ENCODE measurements at places on chromosomes 2 and 18. TPM values are rescaled to one million over a fixed set of nuclear protein-coding genes. Genes with fewer than 3 reads are reported as not detected.

DNA sequence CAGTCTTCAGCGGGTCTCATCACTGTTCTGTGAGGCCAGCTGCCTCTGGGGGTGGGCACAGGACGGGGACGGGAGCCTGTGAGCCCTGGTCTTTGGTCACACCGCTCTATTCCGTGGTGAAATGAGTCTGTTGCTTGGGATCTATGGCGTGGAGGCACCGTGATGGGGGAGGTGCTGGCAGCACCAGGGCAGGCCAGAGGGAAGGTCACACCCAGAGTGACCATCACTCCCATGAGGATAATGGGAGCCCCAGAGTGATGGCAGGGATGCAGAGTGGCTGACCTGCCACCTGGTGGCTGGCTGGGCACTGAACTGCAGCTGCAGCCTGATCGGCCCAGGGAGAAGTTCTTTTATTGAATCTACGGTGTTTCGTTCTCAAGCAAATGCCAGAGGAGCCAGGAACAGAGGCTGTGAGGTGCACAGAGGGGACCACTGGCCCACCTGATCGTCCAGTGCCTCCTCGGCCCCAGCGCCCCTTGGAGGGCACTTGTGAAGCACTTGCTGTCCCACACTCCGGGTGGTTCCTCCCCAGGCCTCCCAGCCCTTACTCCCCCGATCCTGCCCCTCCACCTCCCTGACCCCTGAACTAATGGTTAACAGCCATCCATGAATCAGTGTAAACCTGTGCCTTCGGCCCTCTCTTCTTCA lies 17.9 kb downstream of the KCNIP3 start:
- DNase-seq = no peak

Gene DYNAP
- total RNA-seq = not detected

GRCh38 chr2:214203214-214203613 lies 207.6 kb upstream of the VWC2L start:
- no peak for DNase-seq

Gene CAD
- total RNA-seq = 13.1 TPM

DNA sequence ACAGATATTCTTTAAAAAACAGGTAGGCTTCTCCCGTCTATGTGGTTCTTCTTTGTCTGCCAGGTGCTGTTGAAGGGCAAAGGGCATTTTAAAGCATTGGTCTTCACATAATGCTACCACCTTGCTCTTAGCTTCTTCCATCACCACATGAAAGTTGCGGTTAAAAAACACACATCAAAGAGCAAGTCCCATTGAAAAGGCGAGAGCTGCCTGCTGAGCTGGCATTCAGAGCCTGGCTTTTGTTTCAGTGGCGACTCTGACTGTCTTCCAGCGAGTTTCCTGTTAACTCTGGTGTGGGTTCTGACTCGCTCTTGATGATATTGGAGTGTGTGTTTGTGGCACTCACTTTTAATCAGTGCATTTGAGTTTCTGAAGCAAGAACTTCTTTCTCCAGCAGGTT lies 624.9 kb upstream of the FANCL start:
- no peak for DNase-seq

Gene PECR
- 10.2 TPM for total RNA-seq

- DNase-seq = no peak
These were observed 8.9 kb upstream of the PCBP1 start for GRCh38 chr2:70078384-70078783.

- no peak for DNase-seq
These were observed 838.1 kb upstream of the ACVR2A start for GRCh38 chr2:147006736-147007141.

- DNase-seq = no peak
These were observed 492.5 kb upstream of the POU3F3 start for GRCh38 chr2:104361414-104361813.

DNA sequence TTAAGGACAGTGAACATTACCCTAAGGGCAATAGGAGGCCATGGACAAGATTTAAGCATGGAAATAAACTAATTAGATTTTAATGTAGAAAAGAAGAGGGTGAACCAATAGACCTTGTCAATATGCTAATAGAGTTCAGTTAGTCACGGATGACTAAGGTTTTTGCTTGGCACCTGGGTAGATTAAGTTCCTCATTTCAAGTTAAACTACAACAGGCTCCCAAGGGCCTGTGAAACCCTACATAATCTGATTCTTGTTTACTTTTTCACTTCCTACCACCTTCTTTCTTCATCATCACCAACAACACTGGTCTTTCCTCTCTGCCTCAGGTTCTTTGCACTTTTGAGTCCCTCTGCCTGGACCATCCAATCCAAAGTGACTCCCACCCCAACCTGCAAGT lies 14.8 kb downstream of the SP110 start:
- no peak for DNase-seq

GRCh38 chr2:216920937-216921456 lies 61.1 kb upstream of the TNP1 start:
- DNase-seq = no peak

DNA sequence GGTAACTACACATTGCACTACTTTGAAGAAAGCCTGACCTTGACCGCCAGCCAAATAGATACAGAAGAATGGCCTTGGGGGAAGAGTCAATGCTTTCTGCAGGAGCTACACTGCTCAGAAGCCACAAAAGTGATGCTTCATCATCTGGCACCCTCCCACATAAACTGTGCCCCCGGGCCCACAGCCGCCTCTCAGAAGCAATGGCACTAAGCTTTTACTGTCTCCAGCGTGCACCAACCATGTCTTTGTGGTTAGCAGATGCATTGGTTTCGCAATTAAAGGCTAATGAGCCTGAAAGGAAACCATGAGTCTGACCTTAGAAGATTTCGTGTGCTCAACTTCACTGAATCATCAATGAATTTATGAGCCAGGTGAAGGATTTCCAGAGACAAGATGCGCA lies 209.4 kb upstream of the TRIB2 start:
- DNase-seq = no peak

DNA sequence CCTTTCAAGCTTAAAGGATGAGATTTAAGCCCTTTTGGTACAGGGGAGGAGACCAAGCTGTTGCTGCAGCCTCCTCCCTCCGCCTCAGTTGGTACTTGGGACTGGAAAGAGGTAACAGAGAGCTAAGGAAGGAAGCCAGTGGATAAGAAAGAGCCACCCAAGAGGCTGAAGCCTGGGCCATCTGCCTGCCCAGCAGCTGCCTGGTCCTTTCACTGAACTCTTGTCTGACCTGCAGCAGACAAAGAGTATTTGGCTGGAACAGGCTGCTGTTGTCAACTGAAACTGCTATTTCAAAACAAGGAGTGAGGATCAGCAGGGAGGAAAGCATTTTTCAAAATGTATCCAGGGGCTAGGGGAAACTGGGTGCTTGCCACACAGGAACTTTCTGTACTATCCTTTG lies 30.3 kb downstream of the TNS1 start:
- no peak for DNase-seq

Measured in adrenal gland (tissue), 19 donors.